T-helper 2 cell (primary cell): ENCODE measurements at places on chromosomes 11 and 22.
A peak's percentile ranks its signal among the peaks of the same experiment; 100 is the strongest.

DNA sequence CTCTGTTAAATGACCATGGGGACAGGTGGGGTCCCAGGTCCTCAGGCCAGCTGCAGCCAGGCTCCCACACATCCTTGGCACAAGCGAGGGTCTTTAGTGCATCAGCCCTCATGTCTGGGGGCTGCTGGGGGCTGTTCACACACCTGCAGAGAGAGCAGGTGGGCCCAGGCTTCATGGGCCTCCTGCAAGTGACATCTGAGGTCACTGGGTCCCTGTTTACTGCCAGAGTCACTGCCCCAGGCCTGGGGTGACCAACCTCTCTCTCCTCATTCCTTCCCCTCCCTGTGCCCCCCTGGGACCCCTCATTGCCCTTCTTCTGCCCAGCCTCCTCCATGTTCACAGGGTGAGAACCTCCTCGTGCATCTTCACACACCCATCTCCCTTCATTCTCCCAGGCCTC, 92.4 kb downstream of the RTL6 start:
- DNase-seq, result no peak

DNA sequence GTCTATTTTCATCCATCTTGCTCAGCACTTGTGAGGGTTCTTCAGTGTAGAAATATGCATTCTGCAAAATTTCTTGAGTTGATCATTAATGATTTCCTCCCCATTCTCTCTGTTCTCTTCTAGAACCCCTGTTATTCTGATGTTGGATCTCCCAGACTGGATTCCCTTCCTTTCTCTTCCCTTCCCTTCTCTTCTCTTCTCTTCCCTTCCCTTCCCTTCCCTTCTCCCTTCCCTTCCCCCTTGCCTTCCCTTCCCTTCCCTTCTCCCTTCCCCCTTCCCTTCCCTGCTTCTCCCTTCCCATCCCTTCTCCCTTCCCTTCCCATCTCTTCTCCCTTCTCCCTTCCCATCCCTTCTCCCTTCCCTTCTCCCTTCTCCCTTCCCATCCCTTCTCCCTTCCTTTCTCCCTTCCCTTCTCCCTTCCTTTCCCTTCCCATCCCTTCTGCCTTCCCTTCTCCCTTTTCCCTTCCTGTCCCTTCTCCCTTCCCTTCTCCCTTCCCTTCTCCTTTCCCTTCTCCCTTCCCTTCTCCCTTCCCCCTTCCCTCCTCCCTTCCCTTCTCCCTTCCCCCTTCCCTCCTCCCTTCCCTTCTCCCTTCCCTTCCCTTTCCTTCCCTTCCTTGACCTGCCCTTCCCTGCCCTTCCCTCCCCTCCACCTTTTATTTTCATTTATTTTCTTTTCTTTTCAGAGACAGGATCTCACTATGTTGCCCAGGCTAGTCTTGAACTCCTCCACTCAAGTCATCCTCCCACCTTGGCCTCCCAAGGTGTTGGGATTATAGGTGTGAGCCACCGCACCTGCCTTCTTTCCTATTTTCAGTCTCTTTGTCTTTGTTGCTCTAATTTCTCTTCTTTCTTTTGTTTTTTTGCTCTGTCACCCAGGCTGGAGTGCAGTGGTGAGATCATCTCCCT, 24.9 kb upstream of the RBFOX2 start:
- no peak for DNase-seq

DNA sequence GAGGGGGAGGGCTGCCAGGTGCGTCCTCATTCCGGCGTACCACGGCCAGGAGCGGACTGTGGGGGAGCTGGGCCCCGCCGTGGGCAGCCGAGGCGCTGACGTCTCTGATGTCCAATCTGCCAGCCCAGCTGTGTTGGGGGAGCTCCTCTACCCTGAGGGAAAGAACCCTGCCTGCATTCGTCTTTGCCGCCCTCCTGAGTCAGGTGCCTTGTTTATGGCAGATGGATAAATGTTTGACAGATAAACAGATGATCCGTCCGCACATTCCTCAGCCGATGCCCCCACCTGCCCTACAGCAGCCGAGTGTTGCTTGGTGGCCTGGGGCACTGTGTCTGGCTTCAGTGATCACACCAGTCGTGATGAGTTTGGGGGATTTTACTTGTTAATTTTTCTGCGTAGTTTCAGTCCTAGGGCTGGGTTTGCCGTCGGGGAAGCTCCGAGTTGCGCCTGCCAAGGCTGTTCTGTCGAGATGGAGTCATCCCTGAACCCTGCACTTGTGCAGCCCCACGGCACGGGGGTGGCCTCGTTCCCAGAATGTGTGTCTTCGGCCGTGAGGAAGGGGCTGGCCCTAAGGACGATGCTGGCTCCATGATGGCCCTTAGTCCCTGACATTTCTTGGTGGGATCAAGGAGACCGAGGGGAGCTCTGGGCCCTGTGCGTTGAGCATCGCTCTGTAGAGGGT, 1083.9 kb downstream of the BRD1 start:
- no peak for DNase-seq

- DNase-seq, result no peak
Observed at GRCh38 chr11:80815752-80816453, 1375.1 kb upstream of the TENM4 start.

DNA sequence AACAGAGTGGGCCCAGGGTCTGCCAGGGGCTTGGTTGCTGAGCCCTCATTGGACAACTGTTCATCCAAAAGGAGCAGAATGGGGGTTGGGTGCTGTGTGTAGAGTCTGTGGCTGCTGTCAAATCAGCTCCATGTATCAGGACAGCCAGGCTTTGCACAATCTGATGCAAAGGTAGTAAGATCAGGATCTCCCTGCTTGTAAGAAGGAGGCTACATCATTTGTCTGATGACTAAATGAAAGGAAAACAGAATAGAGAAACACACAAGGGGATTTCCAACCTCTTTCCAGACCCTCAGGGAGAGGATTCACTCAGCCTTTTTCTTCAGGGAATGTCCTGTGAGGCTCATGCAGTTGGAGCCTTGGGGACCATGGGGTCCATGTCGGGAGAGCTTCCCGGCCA, 7.2 kb downstream of the MICAL2 start:
- DNase-seq, result no peak

DNA sequence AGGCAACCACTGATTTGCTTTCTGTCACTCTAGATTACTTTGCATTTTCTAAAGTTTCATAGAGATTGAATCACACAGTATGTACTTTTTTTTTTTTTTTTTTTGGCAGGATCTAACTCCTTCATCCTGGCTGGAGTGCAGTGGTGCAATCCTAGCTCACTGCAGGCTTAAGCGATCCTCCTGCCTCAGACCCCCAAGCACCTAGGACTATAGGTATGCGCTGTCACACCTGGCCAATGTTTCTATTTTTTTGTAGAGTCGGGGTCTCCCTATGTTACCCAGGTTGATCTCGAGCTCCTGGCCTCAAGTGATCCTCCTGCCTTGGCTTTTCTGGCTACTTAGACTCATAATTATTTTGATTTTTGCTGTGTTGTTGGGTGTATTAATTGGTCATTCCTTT, 294.6 kb upstream of the CTSC start:
- no peak for DNase-seq

- no peak for DNase-seq
Observed at GRCh38 chr11:65887723-65888162, 528 bp downstream of the FIBP start.

DNA sequence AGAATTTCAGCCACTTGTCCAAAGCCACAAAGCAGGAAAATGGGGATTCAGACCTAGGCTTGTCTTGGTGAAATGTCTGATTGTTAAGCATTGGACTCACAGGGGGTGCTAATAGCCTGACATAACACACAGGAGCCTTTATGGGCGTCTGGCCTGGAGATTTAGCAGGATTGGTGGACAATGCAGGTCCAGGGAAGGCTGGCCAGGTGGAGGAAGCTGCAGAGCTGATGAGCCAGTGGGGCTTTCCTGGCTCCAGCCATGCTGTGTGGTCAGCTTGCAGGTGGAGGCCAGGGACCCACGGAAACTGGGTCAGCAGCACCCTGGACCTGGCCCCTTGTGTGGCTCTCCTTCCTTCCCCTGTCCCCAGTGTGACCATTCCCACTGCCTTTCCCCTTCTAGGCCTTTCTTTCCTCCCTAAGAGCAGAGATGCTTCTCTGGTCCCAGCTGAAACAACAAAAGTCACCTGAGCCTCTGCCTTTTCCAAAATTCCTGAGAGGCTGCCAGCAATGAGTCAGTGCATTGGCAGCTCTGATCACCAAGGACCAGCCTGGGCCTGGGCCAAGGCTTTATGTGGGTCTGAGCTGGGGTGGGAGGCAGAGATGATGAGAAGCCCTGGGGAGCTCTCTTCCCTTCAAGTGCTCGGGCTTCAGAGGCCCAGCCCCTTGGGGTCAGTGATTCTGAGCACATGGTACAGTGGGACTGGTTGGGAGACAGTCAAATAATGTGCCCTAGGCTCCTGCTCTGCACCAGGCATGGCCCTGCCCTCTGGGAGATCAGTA, 85.2 kb downstream of the CCDC81 start:
- no peak for DNase-seq

GRCh38 chr11:69682681-69683326, 7.7 kb upstream of the LTO1 start:
- DNase-seq, result no peak

DNA sequence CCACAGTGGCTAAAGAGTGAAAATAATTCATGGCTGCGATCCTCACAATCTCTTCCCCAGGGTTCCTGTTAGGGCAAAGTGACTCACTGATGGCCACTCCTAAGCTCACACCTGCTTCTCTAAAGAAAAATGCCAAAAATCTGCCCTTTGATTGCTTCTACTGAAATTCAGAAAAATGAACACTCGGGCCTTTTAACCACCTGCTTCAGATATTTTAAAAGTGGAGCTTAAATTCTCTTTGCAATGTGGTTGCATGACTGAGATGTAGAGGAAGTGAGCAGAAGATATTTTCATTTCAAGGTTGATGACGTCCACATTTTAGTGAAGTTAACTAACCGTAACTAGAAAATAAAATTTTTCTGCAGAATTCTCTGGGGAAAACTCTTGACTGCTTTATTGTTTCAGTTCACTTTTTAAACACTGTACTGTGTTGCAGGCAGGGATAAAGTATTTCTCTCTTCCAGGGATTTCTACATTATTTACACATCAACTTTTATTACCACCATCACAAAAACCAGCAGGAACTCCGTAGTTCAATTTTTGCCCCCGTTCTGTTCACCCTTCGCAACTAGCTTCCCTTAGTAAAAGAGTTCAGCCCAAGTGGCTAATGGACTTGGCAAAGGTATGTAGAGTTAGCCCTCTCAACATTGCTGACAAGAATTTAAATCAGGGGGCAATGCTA, 8.5 kb downstream of the RAB30 start:
- peak; percentile 2 for DNase-seq

DNA sequence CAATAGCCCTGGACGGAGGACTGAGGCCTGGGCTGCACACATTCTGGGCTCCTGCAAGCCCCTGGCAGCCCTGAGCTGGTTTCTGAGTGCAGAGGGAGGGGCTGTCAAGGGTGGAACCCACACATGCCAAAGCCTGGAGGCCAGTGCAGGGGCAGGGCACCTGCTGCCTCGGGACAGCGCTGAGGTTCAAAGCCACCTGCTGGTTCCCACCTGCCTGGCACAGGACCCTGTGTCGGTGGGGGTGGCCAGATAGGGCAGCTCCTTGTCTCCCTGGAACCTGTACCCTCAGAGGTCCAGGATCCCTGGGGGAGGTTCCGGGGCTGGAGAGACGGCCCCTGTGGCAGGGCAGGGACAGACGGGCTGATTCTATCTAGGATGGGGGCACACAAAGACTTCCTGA, 40.8 kb downstream of the RTN4R start:
- no peak for DNase-seq

- no peak for DNase-seq
Observed at GRCh38 chr11:77179048-77179447, 51.0 kb downstream of the MYO7A start.

DNA sequence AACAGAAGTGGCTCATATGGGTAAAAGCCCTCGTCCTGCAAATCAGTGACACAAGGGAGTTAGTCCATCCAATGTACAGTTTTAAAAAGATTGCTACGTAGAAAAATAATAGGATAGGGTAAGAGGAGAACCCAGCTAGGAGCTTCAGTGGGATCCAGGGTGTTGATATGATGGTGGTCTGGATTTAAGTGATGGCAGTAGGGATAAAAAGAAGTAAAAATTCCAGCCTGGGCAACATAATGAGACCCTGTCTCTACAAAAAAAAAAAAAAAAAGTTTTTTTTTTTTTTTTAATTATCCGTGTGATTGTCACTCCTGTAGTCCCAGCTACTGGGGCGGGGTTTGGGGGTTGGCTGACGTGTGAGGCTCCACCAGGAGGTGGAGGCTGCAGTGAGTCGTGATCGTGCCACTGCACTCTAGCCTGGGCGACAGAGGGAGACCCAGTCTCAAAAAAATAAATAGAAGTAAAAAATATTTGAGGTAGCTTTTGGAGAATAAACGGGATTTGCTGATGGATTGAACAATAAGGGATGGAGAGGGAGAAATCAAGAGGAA, 7.0 kb upstream of the L3MBTL2 start:
- peak; percentile 42 for DNase-seq

DNA sequence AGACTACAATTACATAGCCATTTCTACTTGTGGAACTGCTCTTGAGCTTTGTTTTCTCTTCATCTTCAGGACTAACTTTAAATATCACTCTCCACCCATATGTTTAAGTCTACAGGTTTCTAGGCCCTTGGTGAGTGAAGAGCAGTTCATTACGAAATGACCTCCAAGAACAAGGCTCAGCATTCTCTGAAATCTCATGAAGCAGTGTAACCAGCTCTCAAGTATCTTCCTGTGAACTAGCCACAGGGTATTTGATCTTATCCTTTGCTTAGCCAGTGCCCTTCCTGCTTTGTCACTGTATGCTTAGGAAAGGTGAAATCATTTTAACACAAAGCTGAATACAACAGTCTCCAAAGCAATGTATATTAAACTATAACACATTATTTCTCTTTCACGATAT, 20.4 kb upstream of the LYVE1 start:
- no peak for DNase-seq

GRCh38 chr11:21769188-21769587, 423.7 kb upstream of the ANO5 start:
- no peak for DNase-seq

DNA sequence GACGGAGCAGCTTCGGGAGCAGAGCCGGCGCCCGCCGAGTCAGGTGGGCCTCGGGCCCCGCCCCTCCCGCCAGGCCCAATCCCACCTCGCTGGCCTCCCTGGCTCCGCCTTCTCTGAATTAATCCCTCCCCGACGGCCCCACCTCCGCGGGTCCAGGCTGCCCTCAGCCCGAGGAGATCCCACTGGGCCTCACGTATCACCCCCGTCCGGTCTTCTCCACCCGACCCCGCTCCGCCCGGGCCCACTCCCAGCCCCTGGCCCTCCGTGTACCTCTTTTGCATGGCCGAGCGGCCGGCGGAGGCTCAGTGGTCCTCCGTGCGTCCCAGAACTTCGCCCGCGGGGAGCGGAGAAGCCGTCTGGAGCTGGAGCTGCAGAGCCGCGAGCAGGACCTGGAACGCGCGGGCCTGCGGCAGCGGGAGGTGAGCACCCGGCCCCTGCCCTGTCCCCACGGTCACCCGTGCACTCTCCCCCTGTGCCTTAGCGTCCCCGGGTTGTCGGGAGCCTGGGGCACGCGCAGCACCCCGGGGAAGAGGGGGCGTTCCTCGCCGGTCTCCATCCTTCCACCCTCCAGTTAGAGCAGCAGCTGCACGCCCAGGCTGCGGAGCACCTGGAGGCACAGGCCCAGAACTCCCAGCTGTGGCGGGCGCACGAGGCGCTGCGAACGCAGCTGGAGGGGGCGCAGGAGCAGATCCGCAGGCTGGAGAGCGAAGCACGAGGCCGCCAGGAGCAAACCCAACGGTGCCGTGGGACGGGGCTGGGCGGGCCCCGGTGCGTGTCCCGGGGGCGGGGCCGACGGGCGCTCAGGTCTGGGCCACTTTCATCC, 2.2 kb upstream of the CD151 start:
- peak; percentile 62 for DNase-seq
